ENCODE measurements at places on chromosomes 4 and X.

GRCh38 chr4:122483481-122483880 lies 27.0 kb upstream of the IL2 start:
- DNase-seq = no peak

GRCh38 chr4:31741326-31741725 lies 1021.2 kb downstream of the PCDH7 start:
- DNase-seq = no peak

DNA sequence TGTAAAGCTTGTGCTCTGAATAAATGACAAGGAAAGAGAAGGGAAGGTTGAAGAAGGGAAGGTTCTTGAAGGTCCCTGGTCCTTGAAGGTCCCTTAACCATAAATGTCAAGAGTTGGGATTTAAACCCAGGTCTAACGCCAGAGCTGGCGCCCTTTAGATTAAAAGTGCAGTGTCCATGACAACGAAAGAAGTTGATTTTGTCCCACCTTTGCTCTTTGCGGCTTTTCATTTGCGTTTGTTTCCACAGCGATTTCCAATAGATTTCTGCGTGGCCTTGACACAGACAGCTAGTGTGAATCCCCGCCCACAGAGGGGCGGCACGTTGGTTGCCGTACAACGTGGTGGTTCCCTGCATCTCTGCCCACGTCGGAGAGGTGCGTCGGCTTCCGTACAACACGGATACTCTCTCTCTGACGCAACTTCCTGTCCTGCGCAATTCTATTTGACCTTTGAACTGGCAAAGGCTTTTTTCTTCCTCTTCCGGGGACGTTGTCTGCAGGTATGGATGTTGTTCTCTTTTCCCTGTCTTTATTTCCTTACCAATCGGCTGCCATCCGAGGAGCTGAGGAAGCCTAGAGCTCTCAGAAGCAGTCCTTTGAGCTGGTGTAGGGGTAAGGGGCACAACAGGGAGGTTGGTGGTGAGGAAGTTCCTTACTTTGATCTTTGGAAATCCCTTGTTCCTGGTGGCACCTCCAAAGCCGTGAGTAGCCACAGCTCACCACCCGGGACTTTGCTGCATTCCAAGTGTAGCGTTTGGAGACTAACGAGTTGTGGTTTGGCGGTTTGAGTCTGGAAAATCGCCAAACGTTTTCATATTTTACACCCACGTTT lies at the start of gene RPL34:
Gene RPL34 (plus strand): TSS at position 476 of the 832 bp plus-strand sequence. CDS start 1,384 bp downstream, outside the sequence.
- peak; percentile 98 for DNase-seq

DNA sequence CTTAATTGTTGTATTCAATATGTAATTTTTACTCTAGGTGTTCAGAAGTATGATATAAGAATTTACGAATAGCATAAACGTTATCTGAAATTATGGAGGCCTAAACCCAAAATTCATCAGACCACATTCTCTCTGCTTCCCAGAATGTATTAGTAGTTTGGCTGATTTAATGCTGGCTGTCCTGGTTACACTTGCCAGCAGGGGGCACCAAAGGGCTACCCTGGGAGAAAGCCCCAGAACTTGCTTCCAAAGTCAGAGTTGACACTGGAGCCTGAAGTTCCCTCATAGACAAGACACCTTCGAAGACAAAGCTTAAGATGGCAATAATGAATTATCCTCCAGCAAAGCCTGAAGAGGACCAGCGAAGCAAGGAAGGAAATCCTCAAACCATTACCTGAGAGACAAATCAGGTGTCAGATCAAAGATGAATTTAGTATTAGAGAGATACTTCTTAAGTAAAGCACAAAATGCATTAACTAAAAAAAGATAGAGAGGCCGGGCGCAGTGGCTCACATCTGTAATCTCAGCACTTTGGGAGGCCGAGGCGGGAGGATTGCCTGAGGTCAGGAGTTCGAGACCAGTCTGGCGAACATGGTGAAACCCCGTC lies 11.3 kb upstream of the ANOS1 start:
- DNase-seq = peak; percentile 11

DNA sequence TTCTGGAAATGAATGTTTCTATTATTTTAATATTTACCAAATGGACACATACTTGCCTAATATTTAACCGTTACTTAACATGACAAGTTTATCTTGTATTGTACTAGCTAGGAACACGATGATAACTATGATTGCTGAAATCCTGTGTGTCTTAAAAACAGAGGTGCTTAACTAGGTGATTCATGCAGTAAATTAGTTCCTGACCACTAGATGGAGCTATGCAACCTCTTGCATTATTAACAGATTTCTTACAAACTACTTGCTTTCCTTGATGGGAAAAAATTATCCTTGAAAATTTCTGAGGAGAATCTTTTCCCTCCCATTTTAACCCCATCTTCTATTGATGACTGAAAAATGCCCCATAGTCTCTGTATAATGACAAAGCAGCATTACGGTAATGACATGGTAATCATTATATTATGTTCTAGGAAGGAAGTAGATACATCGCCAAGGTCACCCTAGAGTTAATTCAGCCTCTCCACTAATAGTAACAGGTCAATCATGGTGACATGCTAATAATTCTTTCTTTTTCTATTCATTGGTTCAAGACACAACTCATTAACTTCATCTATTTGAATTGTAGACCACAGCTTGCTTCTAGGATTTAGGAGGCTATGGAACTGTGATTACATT lies 844.2 kb downstream of the RAPGEF2 start:
- DNase-seq = no peak

DNA sequence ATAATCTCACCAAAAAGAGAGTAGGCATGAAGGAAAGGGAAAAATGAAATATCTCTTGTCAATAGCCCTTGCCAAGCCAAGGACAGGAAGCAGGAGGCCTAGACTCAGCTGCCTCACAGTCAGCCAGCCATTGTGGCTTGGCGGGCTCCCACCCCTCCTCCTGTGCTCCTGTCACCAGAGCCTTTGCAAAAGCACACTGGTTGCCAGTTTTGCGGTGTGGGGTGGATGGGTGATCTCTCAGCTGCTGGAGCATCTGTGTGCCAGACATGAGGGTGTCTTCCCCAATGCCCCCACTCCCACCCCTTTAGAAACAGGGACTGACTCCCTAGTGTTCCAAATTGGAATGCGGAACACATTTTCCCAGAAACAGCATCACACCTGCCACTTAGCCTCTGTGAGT lies 26.1 kb downstream of the ARHGEF6 start:
- no peak for DNase-seq

DNA sequence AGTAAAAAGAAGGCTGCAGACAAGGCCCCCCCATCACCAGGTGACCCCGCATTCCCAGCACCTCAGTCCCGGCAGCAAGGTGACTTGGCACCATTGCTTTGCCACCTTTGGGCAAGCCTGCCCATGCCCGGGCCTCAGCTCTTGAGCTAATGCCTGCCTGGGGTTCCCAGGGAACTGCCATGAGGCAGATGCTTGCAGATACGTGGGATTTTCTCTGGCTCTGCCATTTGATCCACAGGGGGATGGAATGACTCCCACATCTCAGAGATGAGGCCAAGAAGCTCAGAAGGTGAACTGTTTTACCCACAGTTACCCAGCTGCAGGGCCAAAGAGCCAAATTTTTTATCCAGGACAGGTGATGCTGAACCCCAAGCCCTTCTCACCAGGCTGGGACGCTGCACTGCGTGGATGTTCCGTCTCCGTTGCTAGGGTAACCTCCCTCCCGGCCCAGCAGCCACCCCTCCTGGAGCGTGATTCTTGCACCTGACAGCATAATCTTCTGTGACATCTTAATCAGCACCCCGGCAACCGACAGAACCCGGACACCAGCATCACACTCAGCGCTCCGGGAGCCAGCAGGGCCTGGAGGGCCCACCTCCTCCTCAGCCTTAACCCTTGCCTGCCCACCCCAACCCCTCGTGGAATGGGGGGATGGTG lies 15.7 kb upstream of the MSX1 start:
- DNase-seq = no peak

DNA sequence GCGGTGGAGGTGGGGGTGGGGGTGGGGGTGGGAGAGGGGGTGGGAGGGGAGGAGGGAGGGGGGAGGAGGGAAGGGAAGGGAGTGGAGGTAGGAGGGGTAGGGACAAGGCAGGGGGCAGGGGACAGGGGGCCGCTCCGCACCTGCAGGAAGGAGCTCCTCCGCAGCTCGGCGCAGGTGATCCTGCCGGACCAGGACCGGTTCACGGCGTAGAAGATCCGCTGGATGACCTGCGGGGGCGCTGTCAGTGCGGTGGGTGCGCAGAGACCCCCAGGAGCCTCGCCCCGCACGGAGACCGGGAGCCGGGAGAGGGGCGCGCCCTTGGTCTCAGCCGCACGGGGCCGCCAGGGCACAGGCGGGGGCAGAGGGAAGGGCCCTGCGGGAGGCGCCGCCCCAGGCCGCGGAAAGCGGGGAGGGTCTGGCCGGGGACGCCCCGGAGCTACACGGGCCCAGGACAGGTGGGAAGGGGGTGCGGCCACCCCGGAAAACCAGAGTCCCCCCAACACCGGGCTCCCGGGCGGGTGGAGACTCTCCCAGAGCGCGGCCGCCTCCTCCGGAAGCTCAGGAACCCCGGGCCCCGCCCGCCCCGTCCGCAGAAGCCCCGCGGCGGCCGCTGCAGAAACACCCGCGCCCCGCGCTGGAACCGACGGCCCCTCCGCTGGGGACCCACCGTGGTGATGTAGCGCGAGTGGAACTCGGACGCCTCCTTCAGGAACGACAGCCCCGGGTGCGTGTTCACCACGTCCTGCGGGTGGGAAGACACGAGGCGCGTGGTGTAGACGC lies 27.6 kb upstream of the GTPBP6 start:
- no peak for DNase-seq

GRCh38 chr4:185269286-185269685 lies 59.9 kb downstream of the SNX25 start:
- DNase-seq = no peak

GRCh38 chrX:34612036-34612435 lies 45.0 kb downstream of the TMEM47 start:
- DNase-seq = no peak

DNA sequence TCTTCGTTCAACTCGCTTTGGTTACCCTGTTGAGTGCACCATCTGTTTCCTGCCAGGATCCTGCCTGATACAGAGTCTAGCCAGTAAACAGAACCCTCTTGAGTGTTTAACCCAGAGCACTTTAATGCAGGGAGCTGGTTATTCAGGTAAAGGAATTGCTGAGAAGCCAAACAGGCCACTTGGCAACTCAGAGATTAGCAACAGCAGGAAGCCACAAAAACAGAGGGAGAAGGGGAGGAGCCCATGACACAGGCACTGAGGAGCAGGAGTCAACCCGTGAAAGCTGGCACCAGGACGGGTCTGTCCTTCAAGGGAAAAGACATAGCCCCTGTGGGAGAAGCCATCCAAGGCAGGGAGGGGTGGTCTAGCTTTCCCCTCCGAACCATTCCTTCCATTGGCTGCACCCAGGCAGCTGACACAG lies 641.4 kb downstream of the ZNF674 start:
- DNase-seq = no peak

GRCh38 chr4:82017680-82018079 lies 356.1 kb downstream of the HNRNPD start:
- no peak for DNase-seq

GRCh38 chr4:7960017-7960789 lies 20.5 kb upstream of the AFAP1 start:
- no peak for DNase-seq

GRCh38 chrX:7146703-7147412 lies 654 bp upstream of the STS start:
- DNase-seq = no peak

GRCh38 chrX:150012647-150013381 lies 74.5 kb upstream of the EOLA2 start:
- no peak for DNase-seq

GRCh38 chrX:45710081-45710801 lies 509.6 kb upstream of the DIPK2B start:
- peak; percentile 12 for DNase-seq

DNA sequence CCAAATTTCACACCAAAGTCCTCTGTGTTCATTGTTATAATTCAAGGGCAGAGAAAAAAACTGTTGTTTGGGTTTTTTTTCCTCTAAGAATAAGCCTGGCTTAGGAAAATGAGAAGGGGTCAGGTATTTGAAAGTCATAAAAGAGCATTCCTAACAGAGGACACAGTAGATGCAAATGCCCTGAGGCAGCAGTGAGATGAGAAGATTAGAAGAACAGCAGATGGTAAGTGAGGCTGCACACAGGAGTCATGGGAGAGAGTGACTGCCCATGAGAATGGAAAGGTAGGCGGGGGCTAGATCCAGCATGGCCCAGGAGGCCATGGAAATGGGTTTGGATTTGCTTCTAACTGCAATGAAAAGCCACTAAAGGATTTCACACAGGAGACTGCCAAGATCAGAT lies 107.5 kb upstream of the RBPJ start:
- no peak for DNase-seq

DNA sequence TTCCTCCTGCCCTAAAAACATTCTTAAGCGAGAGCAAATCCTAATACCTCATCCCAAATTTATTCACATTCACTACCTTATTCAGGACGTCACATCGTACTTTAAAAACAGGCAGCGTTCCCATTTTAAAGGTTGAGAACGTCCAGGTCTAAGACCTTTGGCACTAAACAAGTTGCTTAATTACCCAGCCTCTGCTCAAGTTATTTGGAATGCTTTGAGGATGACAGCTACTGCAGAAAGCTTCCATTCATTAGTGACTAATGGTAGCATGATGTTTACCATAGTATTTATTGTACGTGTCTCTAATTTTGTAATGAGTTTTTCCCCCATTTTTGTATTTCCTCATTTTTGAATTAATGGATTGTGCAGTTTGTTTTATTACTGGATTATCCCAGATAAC lies 1.5 kb downstream of the USP38 start:
- DNase-seq = no peak

- no peak for DNase-seq
Observed at GRCh38 chr4:156336511-156336910, 382.8 kb upstream of the CTSO start.

- DNase-seq = no peak
Observed at GRCh38 chr4:26885912-26886274, 25.3 kb downstream of the STIM2 start.

DNA sequence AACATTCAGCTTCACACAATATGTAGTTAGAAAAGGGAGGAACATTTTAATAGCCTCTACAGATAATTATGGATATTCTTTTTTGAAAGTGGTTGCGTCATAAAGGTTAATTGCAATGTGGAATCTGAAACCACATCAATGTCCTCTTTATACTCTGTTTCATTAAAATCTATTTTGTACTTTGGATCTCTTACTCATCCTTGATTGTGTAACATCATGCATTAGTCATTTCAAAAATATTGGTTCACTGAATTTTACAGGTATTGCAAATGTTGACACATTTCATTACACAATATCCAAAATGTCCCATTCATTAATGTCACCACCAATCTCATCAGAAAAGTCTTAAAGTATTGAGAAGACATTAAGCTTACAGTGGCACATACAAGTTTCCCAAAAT lies 62.7 kb upstream of the USP9X start:
- no peak for DNase-seq

DNA sequence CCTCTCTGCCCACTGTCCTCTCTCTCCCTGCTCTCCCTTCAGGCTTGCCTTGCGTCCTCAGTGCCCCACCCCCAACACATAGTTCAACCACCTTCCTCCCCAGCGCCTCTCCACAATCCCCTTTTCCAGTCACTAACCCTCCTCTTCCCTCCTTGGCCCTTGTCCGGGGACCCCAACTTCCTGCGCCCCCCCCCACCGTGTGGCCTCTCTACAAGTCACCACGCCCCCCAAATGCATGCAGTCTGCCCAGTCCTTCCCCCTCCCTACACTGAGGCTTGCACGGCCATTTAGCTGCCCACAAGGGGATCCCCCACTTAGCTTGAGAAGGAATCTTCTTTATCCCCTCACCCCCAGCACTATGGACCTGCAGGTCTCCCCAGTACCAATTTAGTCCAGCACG lies 569 bp downstream of the CXCR3 start:
- DNase-seq = no peak

- DNase-seq = no peak
Observed at GRCh38 chr4:152920768-152921167, 15.4 kb upstream of the FHDC1 start.

GRCh38 chr4:155745984-155746383 lies 12.8 kb upstream of the GUCY1B1 start:
- DNase-seq = no peak
